ENCODE measurements at places on chromosomes 7 and 10. TPM values are rescaled to one million over a fixed set of nuclear protein-coding genes. Genes with fewer than 3 reads are reported as not detected.

- no peak for DNase-seq
Measured at GRCh38 chr10:120582753-120583152, 125.7 kb downstream of the PLPP4 start.

DNA sequence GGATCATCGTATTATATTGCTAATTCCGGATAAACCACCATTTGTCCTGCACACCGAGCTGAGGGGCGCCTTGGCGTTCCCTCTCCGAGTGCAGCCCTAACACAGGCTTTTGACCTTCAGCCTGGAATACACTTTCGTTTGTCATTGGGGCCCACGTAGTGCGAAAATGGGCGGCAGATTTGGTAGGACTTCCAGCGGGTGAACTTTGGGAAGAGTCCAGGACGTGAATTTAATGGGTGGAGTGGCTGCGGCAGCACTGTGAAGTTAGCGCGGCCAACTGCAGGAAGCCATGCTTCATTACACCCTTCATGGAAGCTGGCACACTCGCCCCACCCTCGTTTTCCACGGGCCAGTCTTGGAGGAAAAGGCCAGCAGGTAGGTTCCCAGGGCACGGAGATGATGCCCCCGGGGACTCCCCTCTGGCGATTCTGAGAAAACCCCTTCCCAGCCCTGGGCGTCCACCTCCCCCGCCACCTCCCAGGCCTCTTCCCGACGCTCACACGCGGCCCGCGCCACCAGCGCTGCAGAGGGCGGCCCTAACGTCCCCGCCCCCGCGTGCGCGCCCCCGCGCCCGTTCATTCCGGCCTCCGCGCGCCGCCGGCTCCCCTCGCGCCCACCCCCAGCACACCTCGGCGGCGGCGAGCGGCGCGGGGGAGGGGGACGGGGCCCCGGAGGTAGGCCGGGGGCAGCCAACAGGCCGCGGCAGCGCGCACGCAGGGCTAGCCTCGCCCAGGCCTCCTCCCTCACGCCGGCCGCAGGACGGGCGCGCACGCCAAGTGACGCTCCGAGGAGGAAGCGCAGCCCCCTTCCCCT, at the start of gene MLLT10:
TSS of gene MLLT10 (plus strand) at position 766 of the 813 bp plus-strand sequence. CDS start 413 bp downstream, outside the sequence.
- DNase-seq: peak; percentile 92

The ZNF511 gene
- total RNA-seq: 62.6 TPM

The WASHC2C gene
- 42.9 TPM for total RNA-seq

- DNase-seq: no peak
Measured at GRCh38 chr10:5530412-5530806, 5.6 kb downstream of the CALML3 start.

DNA sequence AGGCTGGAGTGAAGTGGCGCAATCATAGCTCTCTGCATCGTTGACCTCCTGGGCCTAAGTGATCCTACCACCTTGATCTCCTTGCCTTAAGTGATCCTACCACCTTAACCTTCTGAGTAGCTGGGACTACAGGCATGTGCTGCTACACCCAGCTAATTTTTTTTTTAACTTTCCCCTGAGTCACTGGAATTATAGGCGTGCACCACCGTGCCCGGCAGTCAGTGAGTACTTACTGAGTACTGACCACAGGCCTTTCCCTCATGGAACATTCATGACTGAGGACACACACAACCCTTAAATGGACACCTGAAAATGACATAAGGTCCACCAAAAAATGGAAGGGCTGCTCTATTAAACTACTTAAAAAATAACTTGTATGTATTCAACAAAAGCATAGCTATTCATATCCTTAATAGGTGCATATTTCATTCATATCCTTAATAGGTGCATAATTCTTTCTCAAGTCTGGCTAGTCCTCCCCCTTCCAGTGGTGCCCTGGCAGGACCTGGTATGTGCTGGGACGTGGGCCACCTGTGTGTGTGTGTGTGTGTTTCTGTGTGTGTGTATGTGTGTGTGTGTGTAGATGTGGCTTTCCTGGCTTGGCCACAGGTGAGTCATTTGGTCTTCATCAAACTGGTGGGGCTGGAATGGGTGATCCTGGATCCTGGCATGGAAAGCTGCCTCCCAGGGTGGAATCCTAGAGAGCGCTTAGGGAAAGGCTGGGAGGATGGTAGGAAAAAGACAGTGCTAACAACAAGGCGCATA, 3.5 kb downstream of the FAM180A start:
- no peak for DNase-seq

GRCh38 chr10:118978998-118979350, 50.5 kb upstream of the NANOS1 start:
- DNase-seq: no peak

GRCh38 chr10:47418321-47418720, 34.2 kb upstream of the ZNF488 start:
- DNase-seq: no peak

GRCh38 chr10:5965266-5965665, 12.1 kb downstream of the IL15RA start:
- DNase-seq: no peak

- DNase-seq: no peak
Measured at GRCh38 chr7:111642373-111642772, 80.1 kb upstream of the IMMP2L start.

DNA sequence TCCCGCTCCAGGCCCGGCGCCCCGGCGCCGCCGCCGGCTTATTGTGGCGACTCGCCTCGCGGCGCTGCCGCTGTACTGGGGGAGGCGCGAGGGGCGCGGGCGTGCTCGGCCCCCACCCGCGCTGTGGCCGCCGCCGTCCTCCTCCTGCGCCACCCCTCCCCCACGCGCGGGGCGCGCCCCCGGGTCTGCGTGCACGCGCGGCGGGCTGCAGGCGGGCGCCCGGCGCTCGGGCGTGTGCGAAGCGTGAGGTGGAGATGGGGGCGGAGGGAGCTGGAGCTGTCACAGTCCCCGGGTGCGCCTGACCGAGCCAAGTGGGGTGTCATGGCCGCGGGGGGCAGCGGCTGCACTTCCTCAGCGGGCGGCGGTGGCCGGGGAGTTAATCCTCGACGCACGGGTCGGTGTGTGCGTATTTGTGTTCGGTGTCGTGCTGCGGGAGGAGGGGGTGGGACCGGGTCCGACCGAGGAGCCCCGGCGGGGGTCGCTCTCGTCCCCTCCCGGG, 672 bp downstream of the LCOR start:
- DNase-seq: peak; percentile 90

DNA sequence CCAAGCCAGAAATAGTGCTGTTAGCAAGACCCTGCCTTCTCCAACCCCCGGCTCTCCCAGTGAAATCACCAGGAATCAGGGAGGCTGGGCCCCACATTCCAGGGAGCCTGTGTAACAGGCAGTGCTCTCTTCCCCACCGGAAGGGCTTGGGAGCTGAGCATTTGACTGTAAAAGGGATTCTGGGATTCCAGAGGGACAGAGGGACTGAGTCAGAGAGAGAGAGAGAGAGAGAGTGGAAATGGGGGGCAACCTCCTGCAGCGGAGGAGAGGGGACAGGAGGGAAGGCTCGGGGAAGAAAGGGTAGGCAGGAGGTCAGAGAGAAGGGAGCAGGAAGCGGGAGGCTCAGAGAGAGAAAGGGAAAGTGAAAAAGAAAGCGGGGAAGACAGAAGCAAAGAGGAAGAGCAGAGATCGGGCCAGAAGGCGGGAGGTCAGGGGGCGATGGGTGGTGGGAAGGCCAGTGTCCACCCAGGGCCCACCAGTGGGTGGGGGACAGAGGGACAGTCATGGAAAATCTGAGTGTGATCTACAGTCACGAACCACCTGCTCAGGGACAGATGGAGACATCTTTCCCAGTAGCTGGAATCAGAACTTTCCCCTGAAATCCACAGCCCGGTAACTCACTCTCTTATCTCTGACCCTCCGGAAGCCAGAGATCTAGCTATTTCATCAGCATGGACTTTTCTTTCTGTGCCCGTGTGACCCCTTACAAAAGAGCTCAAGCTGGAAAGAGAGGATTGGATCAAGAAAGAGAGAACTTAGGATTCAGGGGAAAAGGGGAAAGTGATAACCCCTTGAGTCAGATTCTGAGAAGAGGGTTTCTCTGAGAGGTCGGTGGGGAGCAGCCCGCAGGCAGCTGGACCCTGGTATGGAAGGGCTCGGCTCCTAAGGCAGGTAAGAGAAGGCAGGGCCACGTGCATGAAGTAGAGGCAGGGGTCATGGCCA, 4.6 kb upstream of the SERPINE1 start:
- DNase-seq: no peak

GRCh38 chr7:128215739-128216138, 25.3 kb upstream of the LEP start:
- no peak for DNase-seq

GRCh38 chr7:76272851-76273497, 29.5 kb upstream of the HSPB1 start:
- no peak for DNase-seq

- DNase-seq: no peak
Measured at GRCh38 chr7:28174442-28174841, 6.2 kb downstream of the JAZF1 start.

The KLF14 gene
- not detected for total RNA-seq

The HOXA7 gene
- not detected for total RNA-seq

DNA sequence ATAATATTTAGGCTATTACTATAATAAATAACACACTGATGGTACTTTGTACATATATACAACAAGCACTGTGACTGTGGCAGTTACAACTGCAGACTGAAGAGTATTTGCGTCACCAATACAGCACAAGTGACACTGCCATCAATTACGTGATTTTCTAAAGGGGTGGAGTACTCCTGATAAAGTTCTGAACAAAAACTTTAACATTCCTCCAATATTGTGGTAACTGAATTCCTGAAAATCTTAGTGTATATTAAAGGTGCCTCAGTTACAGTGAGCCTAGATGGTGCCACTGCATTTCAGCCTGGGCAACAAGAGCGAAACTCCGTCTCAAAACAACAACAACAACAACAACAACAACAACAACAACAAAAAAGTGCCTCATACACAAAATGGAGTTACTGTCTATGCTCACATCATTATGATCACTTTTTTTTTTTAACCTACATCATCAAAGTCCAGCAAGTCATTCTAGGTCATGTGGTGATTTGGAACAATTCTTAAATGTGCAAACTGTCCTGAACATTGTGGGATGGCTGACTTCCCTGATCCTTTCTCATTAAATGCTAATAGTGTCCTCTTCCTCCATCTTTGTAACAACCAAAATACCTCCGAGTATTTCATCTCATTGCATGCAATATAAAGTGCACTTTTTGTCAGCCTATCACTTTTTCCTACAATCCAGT, 15.1 kb downstream of the BRAF start:
- no peak for DNase-seq

DNA sequence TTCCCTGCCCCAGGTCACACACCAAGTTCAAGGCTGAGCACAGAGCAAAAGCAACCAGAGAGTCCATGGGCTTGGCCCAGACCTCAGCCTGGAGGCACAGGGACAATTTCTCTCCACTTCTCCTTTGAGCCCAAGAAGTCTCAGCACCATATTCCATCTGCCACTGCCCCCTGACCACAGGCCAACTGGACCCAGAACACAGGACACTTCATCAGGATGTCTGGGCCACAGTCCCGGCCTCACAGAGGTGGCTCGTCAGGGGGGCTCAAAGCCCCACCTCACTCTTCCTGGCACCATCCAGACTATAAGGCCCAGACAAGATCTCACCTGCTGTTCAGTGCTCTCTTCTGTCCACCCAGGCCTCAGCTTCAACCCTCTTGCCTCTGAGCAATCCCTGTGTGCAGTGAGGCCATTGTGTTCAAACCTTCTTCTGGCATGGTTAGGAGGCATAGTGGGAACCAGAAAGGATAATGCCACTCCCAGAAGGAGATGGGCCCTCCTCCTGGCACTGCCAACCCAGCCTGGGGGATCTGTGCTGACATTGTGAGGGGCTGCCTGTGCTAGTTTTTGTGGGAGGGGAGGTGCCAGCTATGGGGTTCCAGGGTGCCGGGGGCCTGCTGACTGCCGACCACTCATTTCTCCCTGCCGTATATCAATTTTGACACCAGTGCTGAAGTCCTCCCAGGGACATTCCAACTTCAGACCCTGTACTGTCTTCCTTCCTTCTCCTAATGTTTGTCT, 49.7 kb upstream of the ANTXRL start:
- DNase-seq: peak; percentile 13

- no peak for DNase-seq
Measured at GRCh38 chr10:4941540-4942330, 21.5 kb upstream of the AKR1C1 start.

Measured in activated CD8-positive, alpha-beta T cell treated with anti-CD3 and anti-CD28 coated beads, Interleukin-2, amount 10 ng/mL, durations not matched to agents 7 days and 5 days (primary cell).